NCI-H1417 (cell line): ENCODE measurements at places on chromosomes 6 and 20.

DNA sequence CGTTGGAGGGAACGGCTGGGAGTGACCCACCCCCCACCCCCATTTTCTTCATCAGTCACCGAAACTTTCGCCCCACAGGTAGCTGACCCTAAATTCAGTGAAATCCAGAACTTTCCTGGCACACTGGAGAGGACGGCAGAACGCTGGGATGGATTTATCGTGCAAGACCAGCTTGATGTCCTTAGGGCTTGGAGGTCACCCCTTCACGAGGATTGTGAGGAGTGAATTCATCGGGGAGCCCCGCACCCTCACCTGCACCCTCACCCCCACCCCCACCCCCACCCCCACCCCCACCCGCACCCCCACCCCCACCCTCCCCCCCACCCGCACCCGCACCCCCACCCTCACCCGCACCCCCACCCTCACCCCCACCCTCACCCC lies 13.3 kb upstream of the TCFL5 start:
- no peak for DNase-seq

DNA sequence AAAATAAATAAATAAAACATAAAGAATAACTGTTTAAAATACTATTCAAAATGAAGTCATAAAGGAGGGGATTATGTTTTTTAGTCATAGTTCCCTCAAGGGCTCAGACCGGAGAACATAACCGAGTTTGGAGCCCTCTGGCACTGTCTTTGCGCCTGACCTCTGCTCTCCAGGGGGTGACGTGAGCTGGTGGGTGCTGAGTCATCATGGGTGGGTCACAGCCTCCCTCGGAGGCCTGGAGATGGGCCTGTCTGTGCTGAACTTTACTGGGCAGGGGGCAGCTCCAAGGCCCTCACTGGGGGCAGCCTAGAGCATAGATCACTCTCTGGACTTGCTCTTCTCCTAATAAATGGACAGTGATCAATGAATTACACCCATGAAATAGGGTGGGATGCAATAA lies 3.1 kb upstream of the MAVS start:
- DNase-seq: no peak

DNA sequence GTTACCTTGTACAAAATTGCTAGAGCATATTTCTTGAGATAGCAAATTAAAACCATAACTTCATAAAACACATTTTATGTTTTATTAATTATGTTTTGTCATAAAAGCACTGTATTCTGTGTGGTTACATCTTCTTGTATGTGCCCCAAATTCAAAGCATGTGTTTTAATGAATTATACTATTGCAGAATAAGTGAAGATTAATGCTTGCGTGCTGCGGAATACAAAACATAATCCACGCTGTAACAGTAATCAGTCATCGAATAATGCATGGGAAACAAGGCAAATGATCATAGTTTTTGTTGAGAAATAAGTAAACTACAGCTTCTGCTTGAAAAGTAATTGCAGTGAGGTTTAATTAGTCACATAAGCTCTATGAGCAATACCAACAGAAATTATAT lies 459.2 kb upstream of the SOX4 start:
- DNase-seq: no peak

DNA sequence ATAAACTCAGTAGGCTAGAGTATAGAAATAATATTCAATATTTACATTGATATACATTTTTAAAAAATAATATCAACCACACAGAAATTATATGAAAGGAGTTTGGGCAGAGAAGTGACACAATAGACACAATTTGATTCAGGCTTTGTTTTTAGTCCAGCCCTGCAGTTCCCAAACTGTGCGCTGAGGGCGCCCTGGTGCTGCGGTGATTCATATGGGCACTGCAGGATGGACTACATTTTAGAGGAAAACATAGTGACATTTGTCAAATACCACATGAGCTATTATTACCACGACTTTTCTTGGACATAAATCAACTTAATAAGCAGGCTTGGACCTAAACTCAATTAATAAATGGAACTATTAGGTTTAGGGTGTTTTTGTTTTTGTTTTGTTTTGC lies 364.3 kb upstream of the ID4 start:
- DNase-seq: no peak

- DNase-seq: no peak
Observed at GRCh38 chr6:47852727-47853126, 70.9 kb downstream of the OPN5 start.

DNA sequence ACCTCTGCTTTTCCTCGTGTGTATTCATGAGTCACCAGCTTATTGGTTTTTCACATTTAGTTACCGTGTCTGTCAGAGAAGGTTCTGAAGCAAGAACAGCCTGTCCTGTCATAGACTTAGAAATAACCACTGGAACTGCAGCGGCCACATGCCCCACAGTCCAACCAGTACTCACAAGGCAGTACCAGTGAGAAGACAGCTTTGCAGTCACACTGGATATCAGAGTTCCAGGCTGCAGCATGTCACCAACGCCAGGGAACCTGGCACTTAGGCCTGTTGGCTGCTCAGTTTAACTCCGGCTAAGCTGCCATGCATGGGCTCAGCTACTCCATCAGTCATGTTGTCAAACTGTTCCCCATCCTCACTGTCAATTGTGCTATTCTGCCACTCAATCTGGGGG lies 40.1 kb downstream of the ADNP start:
- DNase-seq: no peak

DNA sequence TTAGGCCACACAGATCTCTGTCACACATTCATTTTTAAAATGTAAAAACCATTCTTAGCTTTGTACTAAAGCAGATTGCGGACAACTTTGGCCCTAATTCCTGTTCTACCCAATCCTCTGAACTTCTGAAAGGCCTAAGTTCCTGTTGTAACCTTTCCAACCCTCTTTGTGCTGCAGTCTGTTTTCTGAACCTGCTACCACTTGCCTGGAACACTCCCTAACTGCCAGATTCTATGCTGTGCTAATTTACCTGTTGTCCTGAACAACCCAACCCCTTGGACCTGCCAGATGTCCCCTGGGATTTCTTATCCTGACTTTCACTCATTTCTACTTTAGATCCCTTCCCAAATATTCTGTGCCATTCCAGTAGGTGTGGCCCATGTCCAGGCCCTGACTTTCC lies 398.7 kb downstream of the ZFAND3 start:
- no peak for DNase-seq

GRCh38 chr6:154689493-154690255 lies 43.5 kb upstream of the SCAF8 start:
- DNase-seq: no peak

DNA sequence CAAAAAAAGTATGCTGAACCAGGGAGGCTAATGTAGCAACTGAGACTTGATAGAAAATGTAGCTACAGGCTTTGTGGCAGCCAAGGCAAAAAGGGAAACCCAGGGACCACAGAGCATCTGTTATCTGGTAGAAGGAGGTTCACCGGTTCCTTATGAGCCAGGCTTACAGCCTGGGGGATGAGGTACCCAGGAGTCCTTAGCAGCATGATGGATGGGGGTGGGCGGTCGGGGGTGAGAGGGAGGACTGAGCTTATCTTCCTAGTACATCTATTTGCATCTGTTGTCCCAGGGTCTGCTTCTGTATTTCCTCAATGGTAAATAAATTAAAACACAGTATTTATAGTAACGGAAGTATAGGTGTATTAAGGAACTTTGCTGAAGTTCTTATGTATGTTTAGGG lies 1.1 kb upstream of the GDAP1L1 start:
- DNase-seq: no peak

GRCh38 chr6:143707697-143708096 lies 29.9 kb downstream of the PHACTR2 start:
- DNase-seq: no peak

DNA sequence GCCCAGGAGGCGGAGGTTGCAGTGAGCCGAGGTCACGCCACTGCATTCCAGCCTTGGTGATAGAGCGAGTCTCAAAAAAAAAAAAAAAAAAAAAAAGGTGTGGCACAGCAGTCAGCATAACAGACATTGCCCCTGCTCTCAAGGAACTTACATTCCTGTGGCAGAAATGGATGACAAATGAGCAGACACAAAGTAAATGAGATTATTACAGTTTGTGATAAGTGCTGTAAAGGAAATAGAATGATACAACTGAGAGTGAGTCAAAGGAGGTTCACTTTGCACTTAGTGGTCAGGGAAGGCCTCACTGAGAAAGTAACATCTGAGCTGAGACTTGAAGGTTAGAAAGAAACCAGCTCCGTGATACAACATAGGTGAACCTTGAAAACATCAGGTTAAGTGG lies 36.4 kb downstream of the CEP250 start:
- DNase-seq: no peak

DNA sequence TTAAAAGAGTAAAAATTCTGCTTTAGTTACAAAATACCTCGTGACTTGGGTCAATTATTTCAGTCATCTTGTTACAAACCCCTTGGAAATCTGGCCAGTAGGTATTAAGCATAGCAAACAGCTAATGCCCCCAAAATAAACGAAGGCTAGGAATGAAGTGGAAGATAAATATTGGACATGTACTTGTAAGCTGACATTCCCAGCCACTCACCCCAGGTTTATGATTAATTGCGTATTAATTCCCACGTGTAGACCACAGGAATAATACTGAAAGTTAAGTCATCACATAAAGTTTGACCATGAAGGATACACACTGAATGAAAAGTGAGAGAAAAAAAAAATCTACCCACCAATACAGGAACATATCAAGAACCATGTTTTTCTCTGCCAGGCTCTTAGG lies 936.5 kb upstream of the ADGRB3 start:
- DNase-seq: peak; percentile 29

DNA sequence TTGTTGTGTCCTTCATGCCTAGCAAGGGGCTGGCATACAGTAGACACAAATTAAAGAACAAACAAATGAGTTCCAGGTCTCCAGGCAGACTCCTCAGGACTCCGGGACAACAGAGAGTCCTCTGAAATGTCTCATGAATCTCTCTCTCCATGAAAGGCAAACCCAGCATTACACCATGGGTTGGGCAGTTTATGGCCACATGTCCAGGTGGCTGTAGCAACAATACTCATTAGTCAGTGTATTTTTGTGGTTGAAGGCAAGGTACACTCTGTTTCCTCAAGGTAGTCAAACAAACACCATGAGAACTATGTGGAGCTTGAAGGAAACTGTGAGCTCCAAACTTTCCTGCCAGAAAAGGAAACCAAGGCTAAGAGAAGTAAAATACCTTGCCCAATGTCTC lies 62.2 kb downstream of the KCNB1 start:
- DNase-seq: no peak

DNA sequence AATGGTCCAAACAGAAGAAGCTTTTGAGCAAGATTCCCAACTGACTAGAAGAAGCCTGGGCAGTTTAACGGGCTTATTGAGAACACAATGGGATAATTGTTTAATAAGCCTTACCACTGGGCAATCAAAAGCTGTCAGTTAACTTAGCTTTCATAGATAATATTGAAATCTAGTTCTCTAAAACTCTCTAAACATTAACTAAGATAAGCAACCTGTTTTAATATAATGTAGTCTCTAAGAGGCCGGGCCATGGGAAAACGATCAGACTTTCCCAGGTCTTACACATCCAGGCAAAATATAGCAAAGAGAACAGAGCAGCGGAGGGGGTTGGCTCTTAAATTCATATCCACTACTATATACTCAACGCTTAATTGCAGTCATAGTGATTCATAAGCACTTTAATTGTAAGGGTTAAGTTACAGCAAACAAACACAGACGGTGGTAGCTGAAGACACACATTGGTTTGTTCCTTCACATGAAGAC lies 128.0 kb upstream of the FAM83B start:
- peak; percentile 86 for DNase-seq

DNA sequence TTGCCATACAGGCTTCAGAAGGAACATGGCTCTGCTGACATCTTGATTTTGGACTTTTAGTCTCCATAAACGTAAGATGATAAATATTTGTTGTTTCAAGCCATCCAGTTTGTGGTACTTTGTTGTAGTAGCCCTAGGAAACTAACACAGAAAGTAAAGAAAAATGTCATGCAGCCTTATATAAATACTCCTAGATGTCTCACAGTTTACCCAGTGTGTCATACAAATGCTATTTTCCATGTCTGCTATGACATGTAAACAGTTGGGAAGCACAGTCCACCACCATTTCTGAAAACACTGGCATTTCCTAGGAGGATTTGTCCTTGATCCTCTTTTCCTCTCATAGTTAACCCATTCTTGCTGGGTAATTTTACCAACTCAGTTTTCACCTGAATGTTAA lies 30.6 kb upstream of the ME1 start:
- DNase-seq: no peak

DNA sequence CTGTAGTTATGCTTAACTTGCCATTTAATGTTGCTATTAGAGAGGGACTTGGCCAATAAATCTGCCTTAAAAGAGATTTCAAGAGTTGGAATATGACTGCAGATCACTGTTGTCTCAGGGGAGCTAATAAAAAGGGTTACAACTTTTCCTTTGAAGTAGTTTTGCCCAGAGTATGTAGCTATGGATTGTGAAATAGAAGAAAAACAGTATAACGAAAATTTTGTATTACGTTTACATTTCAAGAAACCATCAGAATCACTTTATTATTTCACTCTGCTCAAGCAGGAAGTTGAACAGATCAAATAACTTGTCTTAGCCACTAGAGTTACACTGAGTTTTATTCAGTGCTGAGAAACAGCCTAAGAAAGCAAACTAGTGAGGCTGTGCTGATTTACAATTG lies 3.0 kb upstream of the ZSCAN26 start:
- DNase-seq: no peak

- DNase-seq: no peak
Observed at GRCh38 chr6:1538810-1539478, 70.8 kb upstream of the FOXC1 start.

GRCh38 chr6:167761794-167762258 lies 64.9 kb upstream of the AFDN start:
- DNase-seq: no peak

GRCh38 chr6:97925504-97925903 lies 642.5 kb upstream of the MMS22L start:
- DNase-seq: peak; percentile 66

GRCh38 chr6:50112981-50113857 lies 63.5 kb upstream of the DEFB112 start:
- DNase-seq: no peak

DNA sequence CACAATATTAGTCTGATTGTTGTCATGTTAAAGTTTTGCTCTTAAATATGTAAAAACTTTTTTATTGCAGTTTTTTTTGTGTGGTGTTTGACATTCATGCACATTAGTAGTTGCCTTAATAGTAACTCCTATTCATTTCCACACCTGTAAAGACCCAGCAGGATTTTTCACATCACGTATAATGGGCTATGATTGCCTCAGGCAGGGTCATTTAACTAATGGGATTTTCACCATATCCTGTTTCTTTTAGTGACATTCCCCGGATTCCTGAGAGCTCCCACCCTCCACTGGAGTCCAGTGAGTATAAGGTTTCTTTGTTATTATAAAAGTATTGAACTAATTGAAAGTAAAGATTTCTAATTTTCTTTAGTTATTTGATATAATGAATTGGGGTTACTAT lies 359.2 kb downstream of the RIMS1 start:
- DNase-seq: no peak

GRCh38 chr6:109912952-109913351 lies 65.2 kb upstream of the GPR6 start:
- DNase-seq: no peak

- DNase-seq: no peak
Observed at GRCh38 chr6:42391441-42391840, 60.3 kb downstream of the TRERF1 start.
